NCI-H1105 (cell line): ENCODE measurements at places on chromosomes 11 and 22.

- DNase-seq, result no peak
Observed at GRCh38 chr22:48188231-48188721, 1425.8 kb downstream of the TBC1D22A start.

DNA sequence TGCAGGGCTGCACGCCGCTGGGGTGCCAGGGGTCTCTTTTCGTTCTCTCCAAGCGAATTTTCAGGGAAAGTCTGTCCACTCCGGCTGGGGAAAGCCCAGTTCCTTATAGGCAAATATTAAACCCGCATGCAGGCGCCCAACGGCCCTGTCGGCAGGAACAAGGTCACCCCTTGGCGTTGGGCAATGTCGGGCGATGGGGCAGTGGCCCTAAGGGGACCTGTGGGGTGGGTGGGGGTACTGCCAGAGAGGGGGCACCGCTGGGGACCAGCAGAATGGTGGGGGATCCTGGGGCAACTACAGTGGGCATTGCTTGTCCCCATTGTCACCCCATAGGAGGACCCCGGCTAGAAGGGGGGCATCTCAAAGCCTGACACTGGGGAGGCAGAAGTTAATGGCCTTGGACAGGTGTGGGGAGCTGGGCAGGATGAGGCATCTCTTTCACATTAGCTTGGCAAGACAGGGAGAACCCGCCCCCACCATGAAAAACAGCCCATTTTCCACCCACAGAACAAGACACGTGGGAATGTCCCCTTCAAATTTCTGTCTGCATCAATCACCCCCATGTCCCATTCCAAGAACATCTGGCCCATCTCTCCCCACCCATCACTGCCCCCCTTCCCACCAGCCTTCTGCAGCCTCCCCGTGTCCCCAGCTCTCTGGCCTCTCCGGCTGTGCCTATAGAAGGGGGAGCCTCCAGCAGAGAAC, 5.5 kb upstream of the IGF2 start:
- DNase-seq, result no peak

DNA sequence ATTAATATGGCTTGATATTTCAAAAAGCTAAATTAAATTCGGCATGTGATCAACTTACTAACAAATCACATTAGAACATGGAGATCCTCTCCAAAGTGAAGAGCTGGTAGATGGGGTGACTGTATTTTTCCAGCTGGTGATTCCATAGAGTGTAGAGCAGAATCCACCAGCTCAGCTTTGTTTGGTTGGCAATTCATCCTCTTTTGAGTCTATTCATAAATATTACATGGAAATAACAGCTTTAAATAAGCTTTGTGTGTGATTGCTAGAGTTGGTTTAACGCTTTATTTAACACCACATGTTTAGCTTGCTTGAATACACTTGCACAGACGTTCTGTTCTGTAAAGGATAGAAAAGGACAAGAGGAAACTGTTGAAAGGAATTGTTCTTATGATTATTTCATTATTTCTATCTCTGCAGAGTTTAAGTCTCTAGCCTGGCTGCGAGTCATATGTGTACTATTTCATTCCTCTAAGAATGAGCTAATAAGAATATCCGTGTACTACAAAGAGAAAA, 738.3 kb upstream of the KIRREL3 start:
- no peak for DNase-seq

DNA sequence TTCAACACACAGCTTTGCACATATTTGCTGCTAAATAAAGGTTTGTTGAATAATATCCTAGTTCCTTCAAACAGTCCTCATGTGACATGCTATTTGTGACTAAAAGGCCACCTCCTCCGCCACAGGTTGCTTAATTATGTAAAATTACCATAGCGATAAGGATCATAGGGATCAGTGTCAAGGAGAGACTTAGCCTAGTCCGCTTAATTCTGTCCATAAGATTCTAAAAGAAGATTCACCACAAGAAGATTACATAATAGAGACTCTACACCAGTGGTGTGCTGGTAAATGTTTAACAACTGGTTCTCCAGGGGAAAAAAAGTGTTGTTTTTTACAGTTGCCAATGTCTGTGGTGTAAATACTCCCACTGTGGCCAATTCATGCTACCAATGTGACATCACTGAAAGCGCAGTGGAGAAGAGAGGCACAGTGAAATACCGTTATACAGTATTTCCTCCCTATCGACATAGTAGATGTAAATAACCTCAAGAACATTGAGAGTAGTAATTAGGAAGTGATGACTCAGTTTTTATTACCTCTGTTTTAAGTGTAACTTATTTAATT, 4.2 kb upstream of the CHRDL2 start:
- no peak for DNase-seq

DNA sequence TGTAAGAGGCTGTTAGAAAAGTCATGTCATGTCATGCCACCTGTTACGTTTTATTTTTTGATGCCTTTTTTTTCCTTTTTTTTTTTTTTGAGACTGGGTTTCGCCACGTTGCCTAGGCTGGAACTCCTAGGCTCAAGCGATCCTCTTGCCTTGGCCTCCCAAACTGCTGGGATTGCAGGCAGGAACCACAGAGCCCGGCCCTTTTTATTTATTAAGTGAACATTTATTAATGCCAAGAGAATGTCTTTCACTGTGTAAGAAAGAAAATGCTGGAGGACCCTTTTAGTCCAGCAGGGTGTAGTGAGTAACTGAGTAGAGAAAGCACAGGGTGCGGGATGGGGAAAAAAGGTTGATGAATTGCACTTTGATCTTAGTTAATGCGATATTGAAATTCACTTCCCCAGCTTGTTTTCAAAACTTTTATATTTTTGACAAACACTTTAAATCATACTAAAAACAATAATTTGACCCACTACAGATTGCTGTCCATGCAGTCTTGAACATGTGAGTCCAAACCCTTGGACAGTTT, 2.3 kb upstream of the XBP1 start:
- no peak for DNase-seq
